ENCODE measurements at places on chromosomes 7 and 10.

DNA sequence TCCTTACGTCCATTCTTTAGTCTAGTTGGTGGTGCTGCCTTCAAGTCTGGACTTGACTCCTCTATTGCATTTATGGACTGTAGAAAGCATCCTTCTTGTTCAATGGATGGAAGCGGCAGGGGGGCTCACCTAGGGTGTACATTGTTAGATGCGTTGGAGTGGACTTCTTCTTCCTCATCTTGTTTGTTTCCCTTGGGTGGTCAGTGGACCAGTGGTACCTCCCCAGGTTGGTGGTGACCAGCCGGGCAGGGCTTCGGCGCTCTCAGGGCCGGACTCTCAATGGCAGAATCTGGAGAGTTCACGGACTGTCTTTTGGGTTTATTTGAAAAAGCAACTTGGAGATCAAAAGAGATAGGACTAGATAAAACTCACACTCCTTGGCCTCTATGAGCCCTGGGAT lies 6.2 kb upstream of the BTBD16 start:
- no peak for DNase-seq

GRCh38 chr7:81715984-81716588 lies 53.8 kb downstream of the HGF start:
- no peak for DNase-seq

DNA sequence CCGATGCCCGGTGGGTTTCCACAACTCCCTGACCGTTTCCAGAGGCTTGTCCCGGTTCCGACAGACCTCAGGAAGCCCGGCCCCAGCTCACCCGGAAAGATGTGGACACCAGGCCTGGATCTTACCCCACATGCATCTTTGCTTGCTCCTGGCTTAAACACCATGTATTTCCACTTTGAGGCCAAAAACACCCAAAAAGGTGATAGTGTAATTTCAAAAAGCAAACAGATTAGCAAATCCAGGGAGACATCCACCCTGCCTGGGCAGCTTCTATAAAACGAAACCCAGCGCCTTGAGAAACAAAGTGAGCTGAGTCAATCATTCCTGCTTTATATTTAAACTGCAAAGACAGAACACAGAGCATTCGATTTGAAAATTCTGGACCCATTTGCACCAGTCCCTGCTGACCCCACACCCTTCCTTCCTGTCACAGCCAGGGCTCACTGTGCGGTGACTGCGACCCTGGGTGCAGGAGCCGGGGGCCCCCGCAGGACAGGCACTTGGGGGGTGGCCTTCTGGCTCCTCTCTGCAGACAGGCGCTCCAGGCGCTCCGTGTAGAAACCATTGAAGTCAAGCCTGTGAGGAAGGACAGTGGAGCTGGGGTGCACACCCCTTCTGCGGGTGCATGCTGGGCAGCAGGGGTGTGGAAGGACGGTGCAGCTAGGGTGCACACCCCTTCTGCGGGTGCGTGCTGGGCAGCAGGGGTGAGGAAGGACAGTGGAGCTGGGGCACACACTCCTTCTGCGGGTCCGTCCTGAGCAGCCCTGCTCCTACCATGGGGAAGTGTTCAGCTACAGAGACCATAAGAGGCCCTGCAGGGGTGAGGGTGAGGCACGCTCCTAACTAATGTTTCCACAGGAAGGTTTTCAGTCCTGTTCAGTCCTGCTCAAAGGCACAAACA lies 2.9 kb upstream of the ADAM8 start:
- DNase-seq = no peak

GRCh38 chr7:476736-477360 lies 42.8 kb downstream of the PDGFA start:
- no peak for DNase-seq

- DNase-seq = no peak
Measured at GRCh38 chr7:24700521-24701260, 56.6 kb downstream of the GSDME start.

- peak; percentile 60 for DNase-seq
Measured at GRCh38 chr7:108454674-108455550, 1.3 kb downstream of the NRCAM start.

DNA sequence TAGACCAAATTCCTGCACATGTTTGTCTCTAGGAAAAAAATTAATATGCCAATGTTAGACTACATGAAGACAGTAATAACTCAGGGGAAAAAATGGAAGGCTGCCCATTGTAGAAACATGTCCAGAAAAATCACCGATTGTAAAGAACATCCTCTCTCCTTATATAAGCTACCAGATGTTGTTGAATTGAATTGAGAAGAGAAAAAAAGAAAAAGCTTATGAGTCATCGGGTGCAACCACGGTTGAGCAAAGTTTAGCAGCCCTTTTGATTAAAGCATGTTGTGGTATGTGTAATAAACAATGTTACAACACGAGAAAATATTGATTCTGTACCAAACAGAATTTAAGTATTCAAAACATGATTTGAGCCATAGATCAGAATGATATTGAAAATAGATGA lies 102.3 kb upstream of the ARHGAP21 start:
- no peak for DNase-seq

- no peak for DNase-seq
Measured at GRCh38 chr7:109926738-109927137, 1164.2 kb upstream of the LRRN3 start.

DNA sequence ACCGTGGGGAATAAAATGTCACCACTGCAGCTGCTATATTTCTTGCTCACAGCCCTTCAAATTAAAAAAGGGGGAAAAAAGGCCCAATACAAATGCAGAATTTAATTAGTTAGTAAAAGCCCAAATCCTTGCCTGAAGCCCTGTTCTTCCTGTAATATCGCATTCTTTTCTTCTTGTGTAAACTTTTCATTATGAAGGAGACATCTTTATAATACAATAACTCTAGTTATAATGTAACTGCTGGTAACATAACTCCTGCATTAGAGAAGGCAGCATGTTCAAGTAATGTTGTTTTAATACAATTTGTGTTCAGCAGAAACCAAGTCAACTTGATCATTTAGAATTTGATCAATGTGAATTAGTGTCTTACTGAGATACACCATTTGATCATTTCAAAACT lies 250.9 kb downstream of the CHCHD3 start:
- DNase-seq = no peak

DNA sequence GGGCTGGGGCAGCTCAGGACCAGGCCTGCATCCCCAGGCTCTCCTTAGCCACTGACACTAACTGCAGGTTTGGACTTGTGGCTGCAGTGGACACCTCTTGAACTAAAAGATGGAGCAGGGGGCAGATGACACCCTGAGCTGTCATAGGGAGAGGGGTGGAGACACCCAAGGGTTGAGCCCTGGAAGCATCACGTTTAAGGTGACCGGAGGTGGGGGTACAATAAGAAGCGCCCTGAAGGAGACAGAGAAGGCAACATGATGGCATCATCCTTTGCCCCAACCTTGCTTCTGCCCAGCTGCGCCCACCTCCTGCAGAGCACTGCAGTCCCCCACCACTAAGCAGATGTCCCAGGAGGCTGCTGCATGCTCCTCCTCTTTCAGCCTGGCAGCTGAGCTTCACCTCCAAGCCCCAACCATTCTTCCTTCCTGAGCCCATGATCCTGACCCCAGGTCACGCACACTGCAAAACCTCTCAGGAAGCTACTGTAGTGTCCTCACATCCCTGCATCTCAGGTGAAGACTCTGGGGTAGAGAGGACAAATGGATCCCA lies 25.5 kb downstream of the OGDHL start:
- DNase-seq = no peak

DNA sequence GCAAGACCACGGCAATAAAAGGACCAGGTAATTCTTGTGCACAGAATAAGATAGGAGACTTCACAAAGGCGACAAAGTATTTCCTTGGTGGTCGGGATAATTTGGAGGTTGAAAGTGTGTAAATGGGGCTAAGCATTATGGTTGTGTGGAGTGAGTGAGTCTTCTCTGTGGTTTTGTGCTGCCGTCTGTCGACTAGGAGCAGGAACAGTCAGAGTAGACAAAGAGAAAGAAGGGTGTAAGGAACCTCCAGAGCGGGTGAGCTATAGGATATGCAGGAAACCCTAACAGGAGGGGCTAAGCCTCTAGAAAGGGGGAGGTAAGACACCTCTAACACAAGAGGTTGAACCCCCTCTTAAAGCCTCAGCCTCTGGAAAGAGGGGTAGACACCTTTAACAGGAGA lies 201.6 kb downstream of the SH2D4B start:
- no peak for DNase-seq

DNA sequence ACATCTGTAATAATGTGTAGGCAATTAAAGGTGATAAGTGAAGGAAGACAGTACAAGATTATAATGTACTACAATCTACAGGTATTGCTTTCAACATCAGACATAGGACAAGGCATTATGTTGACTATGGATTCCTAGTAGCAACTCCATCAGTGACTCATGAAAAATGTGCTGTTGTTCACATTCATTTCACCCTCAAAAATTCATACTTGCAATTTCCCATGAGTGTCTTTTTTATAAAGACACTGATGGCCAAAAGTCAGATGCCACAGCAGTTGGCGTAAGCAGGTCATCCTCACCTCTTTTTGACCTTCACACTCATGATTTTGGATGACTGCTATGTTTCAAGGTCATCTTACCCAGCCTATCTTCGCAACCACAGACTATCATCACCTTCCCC lies 100.0 kb upstream of the AMPH start:
- DNase-seq = no peak

GRCh38 chr10:123891144-123892071 lies at the start of gene CPXM2:
Gene CPXM2 (minus strand): TSS chr10:123891807. CDS start chr10:123891659, 148 bp downstream.
- no peak for DNase-seq

DNA sequence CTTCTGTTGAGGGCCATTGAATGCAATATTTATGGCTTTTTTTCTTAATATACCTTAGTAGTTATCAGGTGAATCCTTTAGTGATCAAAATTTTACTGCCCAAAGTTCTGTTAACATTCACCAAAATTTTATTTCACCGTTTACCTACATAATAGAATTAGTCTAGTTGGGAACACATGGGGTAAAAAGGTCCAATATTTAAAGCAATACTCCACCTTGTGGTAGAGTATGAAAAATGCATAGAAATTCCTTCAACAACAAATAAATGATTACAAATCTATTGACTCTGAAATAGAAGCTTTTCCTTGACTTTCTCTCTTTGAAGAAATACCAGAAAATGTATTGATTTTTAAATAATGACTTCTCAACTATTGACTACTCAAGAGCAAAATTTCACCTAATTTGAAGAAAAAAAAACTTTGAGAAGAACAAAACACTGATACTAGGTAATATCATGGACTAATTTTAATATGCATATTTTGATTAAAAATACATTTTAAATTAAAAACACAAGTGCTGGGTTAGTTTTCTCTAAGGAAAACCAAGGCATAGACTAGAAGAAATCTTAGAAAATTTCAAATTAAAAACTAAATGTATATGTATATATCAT lies 43.3 kb downstream of the POLR1F start:
- DNase-seq = no peak

- no peak for DNase-seq
Measured at GRCh38 chr7:127907110-127908040, 123.9 kb downstream of the LRRC4 start.

GRCh38 chr7:135884495-135885232 lies 92.5 kb downstream of the MTPN start:
- DNase-seq = no peak

DNA sequence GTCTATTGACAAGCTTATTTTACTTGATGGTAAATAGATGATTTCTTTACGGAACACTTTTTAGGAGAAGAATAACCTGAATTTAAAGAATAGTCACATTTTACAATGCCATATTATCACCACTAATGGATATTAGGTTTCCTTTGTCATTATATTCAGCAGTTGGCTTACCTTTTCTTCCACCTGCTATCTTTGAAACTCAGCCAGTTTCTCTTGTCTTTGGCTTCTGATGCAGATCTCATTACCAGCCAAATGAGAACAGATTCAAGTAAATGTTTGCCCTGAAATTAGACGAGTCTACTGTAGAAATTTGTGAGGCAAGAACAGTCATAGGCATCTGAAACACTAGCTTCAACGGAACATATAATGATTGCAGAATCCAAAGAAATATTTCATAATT lies 85.5 kb upstream of the OIT3 start:
- DNase-seq = no peak

GRCh38 chr7:157903710-157904109 lies 566.9 kb downstream of the DNAJB6 start:
- DNase-seq = no peak

DNA sequence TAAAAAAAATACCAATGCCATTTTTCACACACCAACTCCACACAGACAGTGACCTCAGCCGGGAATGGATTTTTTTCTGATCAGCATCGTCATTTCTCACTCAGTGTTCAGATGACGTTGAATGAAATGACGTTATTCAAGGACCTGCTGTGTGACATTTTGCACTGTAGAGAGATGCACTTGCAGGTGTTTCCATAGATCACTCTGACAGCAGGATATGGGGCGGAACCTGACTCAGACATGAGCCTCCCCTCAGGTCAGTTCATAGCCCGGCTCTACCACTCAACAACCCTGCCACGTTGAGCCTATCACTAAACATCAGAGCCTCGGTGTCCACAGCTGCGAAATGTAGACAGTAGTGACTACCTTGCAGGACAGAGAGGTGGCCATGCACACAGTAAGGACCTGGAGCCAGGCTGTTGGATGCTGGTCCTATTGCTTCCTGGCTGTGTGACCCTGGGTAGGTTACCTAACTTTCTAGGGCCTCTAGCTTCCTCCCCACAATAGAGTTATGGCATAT lies 41.4 kb upstream of the ANTXRL start:
- no peak for DNase-seq

GRCh38 chr7:26472971-26473370 lies 181.3 kb downstream of the SNX10 start:
- no peak for DNase-seq

- no peak for DNase-seq
Measured at GRCh38 chr10:125844751-125845221, 21.4 kb downstream of the BCCIP start.

- no peak for DNase-seq
Measured at GRCh38 chr7:32244806-32245345, 174.7 kb upstream of the PDE1C start.

DNA sequence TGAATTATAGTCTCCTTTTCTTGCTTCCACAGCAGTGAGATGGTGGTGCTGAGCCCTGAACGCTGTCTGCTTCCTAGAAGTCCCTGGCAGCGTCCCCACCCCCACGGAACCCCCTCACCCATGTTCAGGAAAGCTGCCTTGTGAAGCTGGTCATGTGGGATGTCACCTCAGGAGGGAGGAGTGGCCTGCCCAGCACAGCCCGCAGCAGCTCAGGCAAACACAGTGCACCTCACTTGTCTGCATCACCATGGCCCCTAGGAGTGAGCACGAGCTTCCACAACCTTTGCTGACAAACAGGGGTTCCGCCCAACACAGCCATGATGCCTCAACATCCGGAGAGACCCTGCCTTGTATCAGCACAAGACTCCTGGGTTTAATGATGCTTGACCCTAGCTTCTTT lies 508.9 kb downstream of the RPS24 start:
- DNase-seq = no peak

- no peak for DNase-seq
Measured at GRCh38 chr10:114499116-114499515, 94.8 kb upstream of the AFAP1L2 start.

DNA sequence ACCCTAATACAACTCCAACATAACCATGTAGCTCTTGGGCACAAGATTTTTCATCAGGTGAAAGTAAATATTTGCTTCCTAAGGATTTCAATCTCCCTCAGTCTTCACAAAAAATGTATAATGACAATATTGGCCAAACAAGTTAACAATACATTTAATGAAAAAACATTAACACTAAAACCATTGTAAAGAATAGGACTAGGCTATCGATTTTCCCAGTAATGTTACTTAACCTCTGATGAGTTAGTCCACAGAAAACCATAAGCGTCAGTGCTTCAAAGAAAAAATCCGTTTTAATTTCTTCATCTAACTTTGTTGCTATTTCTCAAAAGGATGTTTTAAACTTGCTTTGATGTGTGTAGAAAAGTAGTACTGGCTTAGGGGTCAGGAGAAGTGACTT lies 1.2 kb downstream of the ZNF33B start:
- DNase-seq = no peak

- DNase-seq = no peak
Measured at GRCh38 chr7:133165529-133165928, 83.6 kb upstream of the CHCHD3 start.
